ENCODE measurements at places on chromosomes 5 and 9.
A peak's percentile ranks its signal among the peaks of the same experiment; 100 is the strongest.

GRCh38 chr9:10144355-10144754 lies 468.4 kb downstream of the PTPRD start:
- H3K27ac ChIP-seq, result peak overlapping the region; percentile 74
- no peaks in the 10 kb centered on the region for H3K27me3 ChIP-seq
- no peak overlapping the region for H3K4me3 ChIP-seq

DNA sequence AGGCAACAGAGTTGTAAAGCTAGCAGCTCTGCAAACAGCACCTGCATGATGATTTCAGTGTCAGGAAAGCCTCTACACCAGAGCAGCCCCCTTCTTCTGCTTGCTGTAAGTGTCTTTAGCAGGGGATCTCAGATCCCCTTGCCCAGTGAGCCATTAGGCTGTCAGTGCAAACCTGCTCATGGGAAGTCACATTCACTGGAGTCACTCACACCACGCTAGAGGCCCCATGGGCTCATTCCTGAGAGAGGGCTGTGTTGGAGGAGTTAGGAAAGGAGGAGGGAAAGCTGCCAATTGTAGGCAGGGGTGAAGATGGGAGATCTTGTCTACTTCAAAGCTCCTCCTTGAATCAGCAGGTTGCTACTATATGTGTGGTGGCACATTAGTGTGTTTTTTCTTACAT lies 275.2 kb downstream of the SMARCA2 start:
- no peak overlapping the region for H3K4me3 ChIP-seq
- no peak overlapping the region for H3K27ac ChIP-seq
- no peaks in the 10 kb centered on the region for H3K36me3 ChIP-seq
- peak; percentile 20 for DNase-seq
- no peaks in the 10 kb centered on the region for H3K4me1 ChIP-seq

- H3K4me1 ChIP-seq, result peaks cover 30% of the 10 kb centered on the region
- H3K4me3 ChIP-seq, result no peak overlapping the region
- peak overlapping the region; percentile 68 for H3K27ac ChIP-seq
- H3K27me3 ChIP-seq, result no peaks in the 10 kb centered on the region
- H3K36me3 ChIP-seq, result no peaks in the 10 kb centered on the region
- DNase-seq, result no peak
Measured at GRCh38 chr5:131521252-131521651, 113.8 kb downstream of the RAPGEF6 start.

- H3K4me3 ChIP-seq, result no peak overlapping the region
- H3K36me3 ChIP-seq, result no peaks in the 10 kb centered on the region
- H3K27me3 ChIP-seq, result no peaks in the 10 kb centered on the region
- H3K4me1 ChIP-seq, result no peaks in the 10 kb centered on the region
Measured at GRCh38 chr9:87671925-87672324, 54.0 kb upstream of the CTSL start.

GRCh38 chr5:176550275-176550831 lies 1.2 kb downstream of the CDHR2 start:
- DNase-seq, result no peak
- no peak overlapping the region for H3K4me3 ChIP-seq
- peaks cover 4% of the 10 kb centered on the region for H3K4me1 ChIP-seq
- H3K27me3 ChIP-seq, result no peaks in the 10 kb centered on the region

GRCh38 chr5:55897206-55897894 lies 46.2 kb downstream of the IL31RA start:
- no peak overlapping the region for H3K4me3 ChIP-seq
- H3K4me1 ChIP-seq, result no peaks in the 10 kb centered on the region
- no peak for DNase-seq
- H3K27me3 ChIP-seq, result no peaks in the 10 kb centered on the region
- no peak overlapping the region for H3K27ac ChIP-seq

GRCh38 chr5:59385700-59386099 lies 507.8 kb downstream of the PDE4D start:
- H3K4me1 ChIP-seq, result peaks cover 2% of the 10 kb centered on the region
- H3K36me3 ChIP-seq, result no peaks in the 10 kb centered on the region
- DNase-seq, result no peak
- no peak overlapping the region for H3K4me3 ChIP-seq

DNA sequence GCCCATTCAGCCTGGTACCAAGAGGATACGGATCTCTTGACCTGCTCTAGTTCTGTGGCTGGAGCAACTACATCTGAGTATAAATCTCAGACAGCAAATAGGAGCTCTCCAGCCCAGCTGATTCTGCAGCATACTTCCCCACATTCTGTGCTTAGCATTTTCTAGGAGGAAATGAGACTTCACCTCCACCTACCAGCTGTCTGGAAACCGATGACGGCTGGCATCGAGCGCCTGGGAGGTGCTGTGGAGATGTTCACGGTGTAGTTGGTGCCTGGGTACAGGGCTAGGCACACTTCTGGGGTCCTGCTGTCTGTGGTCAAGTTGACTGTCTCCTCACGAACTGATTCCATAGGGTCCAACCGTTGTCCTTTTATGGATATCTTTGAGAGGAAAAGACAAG lies 63.6 kb downstream of the SUSD1 start:
- H3K4me3 ChIP-seq, result no peak overlapping the region
- DNase-seq, result no peak
- no peaks in the 10 kb centered on the region for H3K27me3 ChIP-seq
- peaks cover 2% of the 10 kb centered on the region for H3K36me3 ChIP-seq

DNA sequence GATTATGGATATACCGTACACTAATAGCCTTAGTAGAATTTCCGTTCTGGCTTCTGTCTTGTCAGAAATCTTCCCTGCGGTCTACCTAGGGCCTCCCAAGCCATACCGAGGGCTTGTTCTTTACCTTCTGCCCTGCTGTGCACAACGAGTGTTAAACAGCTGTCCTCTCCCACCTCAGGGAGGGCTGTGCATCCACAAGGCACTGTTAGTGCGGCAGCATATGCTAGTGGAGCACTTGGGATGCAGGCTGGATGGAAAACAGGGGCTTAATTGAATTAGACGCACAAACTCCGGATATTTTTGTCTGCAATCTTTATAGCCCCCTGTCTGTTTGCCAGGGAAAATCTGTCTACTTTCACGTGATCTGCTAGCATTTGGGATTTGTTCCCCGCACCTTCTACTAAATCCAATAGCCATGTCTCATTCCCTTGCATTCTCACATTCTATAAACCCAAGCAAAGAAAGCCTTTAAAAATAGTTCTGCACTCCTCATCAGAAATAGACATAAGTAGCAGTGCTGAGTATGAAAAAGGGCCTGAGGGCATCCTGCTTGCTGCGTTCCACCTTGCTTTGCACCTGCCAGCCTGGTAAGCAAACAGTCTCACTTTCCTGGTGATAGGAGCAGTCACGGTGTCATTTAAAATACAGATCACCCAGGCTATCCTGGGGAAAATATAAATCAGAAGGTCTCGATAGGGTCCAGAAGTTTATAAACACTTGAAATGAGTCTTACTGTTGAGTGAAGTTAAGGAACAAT lies 382.6 kb downstream of the RASEF start:
- H3K36me3 ChIP-seq, result no peaks in the 10 kb centered on the region
- H3K27me3 ChIP-seq, result no peaks in the 10 kb centered on the region
- no peak overlapping the region for H3K4me3 ChIP-seq
- no peaks in the 10 kb centered on the region for H3K4me1 ChIP-seq
- no peak for DNase-seq
